Stimulated activated CD8-positive, alpha-beta memory T cell treated with anti-CD3 and anti-CD28 coated beads, Interleukin-15, amount 100 ng/mL, for 24 hours (primary cell): ENCODE measurements at places on chromosomes 6 and 20.

DNA sequence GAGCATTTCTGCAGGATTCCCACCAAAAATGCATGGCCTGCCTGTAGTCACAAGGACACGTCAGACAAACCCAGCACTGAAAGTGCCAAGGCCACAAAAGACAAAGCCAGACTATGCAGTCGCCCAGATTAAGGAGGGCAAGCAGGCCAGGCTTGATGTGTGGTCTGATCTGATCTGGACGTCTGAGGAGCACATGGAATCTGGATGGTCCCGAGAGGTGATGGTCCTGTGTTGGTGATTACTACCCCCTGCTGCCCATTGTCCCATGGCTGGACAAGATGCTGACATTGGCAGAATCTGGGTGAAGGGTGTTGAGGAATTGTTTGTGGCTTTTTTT lies 17.1 kb downstream of the NPEPL1 start:
- no peak for DNase-seq

DNA sequence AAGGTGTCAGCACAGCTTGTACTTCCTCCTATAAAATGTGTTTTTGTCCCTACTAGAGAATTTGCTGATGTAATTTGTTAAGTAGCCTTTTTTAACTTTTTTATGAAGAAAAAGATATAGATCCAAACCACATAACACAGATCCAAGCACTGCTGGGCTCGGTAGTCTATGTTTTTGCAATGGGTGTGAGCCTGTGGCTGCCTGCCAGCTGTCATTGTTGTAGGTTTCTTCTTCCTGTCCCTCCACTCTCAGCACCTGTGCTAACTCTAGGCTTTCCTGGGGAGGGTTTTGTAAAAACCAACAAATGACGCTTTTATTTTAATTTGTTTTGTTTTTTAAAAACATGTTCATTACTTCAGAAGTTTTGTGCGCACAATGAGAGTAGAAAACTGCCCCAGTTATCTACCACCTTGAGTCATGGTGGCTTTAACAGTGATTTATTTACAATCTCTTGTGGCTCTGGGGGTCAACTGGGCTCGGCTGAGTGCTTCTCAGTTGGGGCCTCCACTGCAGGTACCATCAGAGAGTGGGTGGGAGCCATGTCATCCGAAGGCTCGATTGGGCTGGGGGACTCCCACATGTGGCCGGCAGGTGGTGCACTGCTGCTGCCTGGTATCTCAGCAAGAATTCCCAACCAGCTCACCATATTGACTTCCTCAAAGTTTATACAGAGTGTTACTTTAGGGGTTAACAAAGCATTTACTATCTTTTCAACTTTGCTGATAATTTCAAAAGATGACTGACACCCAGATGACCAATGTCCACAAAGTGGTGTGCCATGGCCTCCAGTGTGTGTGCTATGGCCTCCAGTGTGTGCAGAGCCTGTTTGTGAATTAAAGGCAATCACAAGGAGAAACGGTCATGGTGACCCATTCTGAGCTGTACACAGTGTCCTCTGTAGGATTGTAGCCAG lies 3.0 kb upstream of the CCR6 start:
- no peak for DNase-seq

- no peak for DNase-seq
Measured at GRCh38 chr6:26195924-26196845, 109.0 kb downstream of the HFE start.

GRCh38 chr6:63249875-63250482 lies 38.7 kb downstream of the FKBP1C start:
- DNase-seq = no peak

- DNase-seq = no peak
Measured at GRCh38 chr6:140806431-140806830, 1326.3 kb upstream of the GJE1 start.

DNA sequence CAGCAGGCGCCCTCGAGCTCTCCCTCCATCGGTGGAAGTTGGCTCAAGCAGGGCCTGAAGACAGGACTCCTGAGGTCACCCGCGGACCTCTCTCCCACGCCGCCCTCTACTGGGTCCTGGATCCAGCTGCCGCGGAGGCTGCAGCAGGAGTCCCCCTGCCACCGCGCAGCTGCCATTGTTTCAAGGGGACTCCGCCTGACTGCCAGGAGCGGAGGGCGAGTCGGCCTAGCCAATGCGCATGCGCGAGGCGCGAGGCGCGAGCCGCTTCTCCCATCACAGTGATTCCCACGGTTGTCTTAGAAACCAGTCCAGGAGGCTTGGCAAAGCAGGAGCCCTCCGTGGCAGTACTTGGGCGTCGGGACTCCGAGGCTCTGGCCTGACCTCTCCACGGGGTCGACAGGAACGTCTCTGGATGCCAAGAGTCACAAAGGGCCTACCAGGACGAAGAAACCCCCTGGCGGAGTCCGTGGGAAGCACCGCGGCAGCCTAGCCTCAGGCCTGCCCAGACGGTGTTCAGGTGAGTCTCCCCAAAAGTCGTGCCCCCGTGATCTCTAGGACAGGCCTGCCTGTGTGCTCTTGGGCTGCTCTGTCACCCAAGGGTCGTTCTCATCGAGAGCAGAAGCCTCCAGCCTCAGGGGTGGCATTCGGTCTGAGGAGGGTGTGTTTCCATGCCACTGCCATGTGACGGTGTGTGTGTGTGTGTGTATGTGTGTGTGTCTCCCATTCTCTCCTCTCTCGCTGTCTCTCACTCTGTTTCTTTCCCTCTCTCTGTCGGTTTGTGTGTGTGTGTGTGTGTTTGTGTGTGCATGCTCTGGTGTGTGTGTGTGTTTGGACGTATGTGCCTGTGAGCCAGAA lies 290.6 kb upstream of the ZNF337 start:
- DNase-seq = peak; percentile 28

GRCh38 chr6:3778701-3779573 lies 27.4 kb upstream of the PXDC1 start:
- no peak for DNase-seq

- no peak for DNase-seq
Measured at GRCh38 chr6:72216222-72217068, 330.1 kb downstream of the RIMS1 start.

GRCh38 chr20:31595654-31596411 lies 9.3 kb upstream of the ID1 start:
- no peak for DNase-seq

DNA sequence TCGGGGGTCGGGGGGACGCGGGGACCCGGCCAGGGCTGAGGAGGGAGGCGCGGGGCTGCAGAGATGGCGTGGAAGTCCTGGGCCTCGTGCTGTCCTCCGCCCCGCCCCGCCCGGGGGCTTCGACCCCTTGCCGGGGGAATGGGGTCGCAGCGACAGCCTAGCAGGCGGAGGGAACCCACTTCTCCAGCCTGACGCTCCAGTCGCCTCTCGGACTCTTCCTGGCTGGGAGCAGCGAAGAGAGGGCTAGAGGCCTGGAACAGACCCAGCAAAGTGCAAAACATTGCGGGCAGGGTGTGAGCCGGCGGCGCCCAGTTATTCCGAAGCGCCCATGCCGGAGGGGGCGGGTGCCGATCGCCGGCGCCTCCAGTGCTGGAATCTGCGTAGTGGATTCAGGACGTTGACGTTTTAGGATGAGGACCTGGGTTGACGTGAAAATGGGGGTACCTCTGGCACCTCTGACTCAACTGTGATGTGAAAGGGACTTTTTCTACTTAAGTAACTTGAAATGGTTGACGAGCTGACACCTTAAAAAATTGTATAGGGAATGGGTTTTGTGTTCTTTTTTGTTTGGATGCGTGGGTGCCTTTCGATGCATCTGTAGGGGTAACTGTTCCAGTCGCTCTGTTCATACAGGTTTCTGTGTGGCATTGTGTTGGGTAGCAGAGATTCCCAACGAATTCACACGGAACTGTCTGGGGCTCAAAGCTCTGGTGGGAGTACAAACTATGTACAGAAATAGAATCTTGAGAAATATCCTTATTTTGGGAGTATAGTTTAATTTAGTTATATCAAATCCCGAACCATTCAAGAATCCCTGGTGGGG lies 1.4 kb downstream of the SLC35F1 start:
- DNase-seq = no peak

- no peak for DNase-seq
Measured at GRCh38 chr20:61756966-61757677, 308.6 kb downstream of the TAF4 start.

DNA sequence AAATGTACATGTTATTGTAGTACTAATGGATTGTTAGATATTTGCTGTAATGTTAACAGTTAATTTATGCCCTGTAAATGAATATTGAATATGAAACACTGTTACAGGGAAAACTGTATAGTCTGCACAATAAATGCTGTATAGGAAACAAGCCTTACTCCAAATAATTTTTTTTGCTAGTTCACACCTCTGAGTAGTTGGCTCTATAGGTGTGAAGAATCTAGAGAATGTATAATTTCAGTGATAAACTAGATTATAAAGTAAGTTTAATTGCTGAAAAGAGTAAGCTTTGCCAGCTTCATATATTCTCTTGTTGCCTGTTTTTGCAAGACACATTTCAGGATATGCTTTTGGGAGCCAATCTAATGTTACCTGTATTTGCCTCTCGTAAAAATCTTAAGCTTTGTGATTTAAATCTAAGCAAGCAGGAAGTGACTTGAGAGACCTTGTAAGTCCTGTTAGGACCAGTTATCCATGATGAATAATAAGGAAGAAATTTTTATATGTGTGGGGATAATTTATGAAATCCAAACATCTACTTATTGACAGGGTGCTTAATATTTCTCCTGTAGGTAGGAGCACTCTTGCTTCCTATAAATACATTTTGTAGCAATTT lies 232.4 kb downstream of the ZFAND3 start:
- no peak for DNase-seq

- DNase-seq = no peak
Measured at GRCh38 chr6:167294241-167294640, 3.1 kb downstream of the UNC93A start.

DNA sequence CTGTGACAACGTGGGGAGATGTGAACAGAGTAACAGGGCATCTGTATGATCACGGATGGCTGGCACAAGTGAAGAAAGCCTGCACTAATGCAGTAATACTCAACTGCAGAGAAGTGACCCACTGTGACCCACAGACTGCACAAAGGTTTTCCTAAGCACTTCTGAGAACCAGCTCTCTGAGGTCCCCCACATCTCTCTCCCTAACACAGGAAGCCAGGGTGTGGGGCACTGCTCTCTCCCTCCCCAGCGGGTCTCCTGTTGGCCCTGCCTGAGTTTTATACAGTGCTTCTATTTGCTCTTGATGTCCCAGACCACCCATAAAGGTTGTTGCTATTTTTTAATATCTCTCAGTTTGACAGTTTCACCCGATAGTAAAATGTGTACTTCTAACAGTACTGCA lies 11.3 kb downstream of the APMAP start:
- DNase-seq = no peak

DNA sequence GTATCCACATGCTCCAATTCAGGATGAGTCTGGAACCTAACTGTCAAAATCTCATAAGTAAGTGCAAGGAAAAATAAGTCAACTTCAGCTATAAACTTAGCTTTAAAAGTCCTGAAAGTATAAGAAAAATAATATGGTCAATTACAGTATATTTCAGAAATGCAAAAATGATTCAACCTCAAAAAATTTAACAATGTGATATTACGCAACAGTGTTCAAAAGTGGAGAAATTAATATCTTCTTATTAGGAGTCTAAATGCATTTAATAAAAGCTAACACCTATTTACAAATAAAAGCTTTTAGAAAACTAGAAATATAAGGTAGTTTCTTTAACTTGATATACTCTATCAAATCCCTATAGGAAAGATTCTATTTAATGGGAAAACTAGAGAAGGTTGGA lies 111.2 kb upstream of the OPRM1 start:
- no peak for DNase-seq

DNA sequence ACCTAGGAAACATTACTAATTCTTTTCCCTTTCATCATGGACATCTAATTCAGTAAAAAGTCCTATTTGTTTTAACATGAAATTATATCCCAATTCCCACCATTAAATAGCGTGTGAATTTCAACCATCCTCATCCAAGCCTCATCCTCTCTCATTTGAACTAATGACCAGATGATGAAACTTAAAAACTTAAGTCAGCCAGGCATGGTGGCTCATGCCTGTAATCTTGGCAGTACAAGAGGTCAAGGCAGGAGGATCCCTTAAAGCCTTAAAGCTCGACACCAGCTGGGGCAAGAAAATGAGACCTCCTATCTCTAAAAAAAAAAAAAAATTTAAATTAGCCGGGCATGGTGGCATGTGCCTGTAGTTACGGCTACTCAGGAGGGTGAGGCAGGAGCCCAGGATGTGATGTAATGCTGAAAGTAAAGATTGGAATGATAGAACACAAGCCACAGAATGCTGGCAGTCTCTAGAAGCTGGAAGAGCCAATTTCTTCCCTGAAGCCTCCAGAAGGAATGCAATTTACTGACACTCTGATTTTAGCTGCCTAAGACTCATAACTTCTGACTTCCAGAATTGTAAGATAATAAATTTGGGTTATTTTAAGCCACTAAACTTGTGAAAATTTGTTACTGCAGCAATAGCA lies 27.1 kb upstream of the HAO1 start:
- DNase-seq = no peak

GRCh38 chr6:7532232-7532631 lies 9.2 kb upstream of the DSP start:
- DNase-seq = no peak
